ENCODE measurements at places on chromosomes 12 and 14.

- DNase-seq, result no peak
- no peaks in the 10 kb centered on the region for H3K4me1 ChIP-seq
- no peak overlapping the region for H3K4me3 ChIP-seq
- no peak overlapping the region for H3K27ac ChIP-seq
Observed at GRCh38 chr12:88658009-88658408, 77.7 kb upstream of the KITLG start.

GRCh38 chr12:97435153-97435552 lies 27.5 kb upstream of the RMST start:
- no peaks in the 10 kb centered on the region for H3K27me3 ChIP-seq
- DNase-seq, result no peak
- no peaks in the 10 kb centered on the region for H3K36me3 ChIP-seq
- H3K27ac ChIP-seq, result no peak overlapping the region
- no peaks in the 10 kb centered on the region for H3K4me1 ChIP-seq

DNA sequence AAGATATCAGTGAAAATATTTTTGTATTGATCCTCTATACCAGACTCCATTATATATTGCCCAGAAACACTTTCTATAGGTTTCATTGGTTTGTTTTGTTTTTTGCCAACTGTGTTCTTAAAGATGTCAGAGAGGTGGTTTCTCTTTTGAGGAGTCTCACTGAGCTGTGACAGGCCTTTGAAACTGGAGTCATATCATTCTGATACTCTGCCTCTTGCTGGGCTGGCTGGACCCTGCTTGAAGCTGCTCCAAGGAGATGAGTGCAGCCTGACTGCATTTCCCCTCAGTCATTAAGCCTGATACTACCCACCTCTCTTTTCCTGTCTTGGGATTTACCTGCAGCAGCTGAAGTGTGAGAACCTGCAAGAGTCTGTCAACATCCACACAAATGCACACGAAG lies 16.4 kb upstream of the TAS2R30 start:
- H3K36me3 ChIP-seq, result peaks cover 2% of the 10 kb centered on the region
- H3K27ac ChIP-seq, result no peak overlapping the region
- no peaks in the 10 kb centered on the region for H3K27me3 ChIP-seq
- H3K4me1 ChIP-seq, result no peaks in the 10 kb centered on the region

- no peak for DNase-seq
- H3K36me3 ChIP-seq, result no peaks in the 10 kb centered on the region
- H3K27ac ChIP-seq, result no peak overlapping the region
- H3K4me1 ChIP-seq, result no peaks in the 10 kb centered on the region
- no peak overlapping the region for H3K4me3 ChIP-seq
- no peaks in the 10 kb centered on the region for H3K27me3 ChIP-seq
Observed at GRCh38 chr14:104422837-104423681, 156.5 kb upstream of the C14orf180 start.

GRCh38 chr12:33892425-33892824 lies 129.9 kb upstream of the ALG10 start:
- DNase-seq, result no peak
- H3K4me1 ChIP-seq, result no peaks in the 10 kb centered on the region
- no peak overlapping the region for H3K27ac ChIP-seq
- no peaks in the 10 kb centered on the region for H3K36me3 ChIP-seq
- no peaks in the 10 kb centered on the region for H3K27me3 ChIP-seq
- H3K4me3 ChIP-seq, result no peak overlapping the region

DNA sequence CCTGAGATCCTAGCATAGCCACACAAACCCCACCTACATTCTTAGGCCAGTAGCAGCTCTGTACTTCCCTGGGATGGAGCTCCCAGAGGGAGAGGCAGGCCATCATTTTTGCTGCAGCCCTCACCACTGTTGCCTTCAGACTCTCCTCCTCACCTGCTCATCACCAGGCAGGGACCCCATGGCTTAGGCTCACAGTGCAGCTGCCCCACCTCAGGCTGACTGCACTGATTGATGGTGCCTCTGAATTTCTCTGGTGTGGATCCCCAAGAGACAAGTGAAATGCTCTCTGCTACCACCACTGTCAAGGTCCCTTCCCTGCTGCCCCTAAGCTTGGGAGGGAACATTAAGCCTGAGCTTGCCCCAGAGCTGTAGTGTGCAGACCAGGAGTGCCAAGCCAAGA lies 76.2 kb downstream of the TMTC3 start:
- no peaks in the 10 kb centered on the region for H3K36me3 ChIP-seq
- H3K27me3 ChIP-seq, result no peaks in the 10 kb centered on the region
- DNase-seq, result no peak
- H3K4me3 ChIP-seq, result no peak overlapping the region
- H3K4me1 ChIP-seq, result no peaks in the 10 kb centered on the region

DNA sequence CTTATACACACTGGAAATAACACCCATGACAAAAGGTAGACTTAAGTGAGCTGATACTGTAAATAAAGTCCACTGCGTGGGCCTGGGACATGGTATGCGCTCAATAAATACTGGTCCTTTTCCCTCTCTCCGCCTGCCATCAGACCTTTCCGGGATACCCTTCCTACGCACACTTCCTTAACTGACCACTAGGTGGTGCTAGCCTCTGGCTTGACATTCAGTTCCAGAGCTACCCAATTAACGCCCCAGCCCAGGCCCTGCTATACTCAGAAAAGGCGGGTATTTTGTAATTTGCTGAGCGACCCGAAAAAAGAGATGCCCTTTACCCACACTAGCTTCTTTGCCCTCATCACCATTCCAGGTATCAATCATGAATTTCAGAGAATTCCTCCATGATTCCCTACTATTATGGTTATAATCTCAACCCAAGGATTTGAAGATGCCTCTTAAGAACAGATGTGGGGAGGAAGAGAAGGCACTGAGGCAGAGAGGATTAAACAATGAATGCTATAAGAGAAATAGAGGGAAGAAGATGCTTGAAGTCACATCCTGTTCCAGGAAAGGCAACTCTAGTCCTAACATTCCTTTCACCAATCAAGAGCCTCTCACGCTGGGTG lies 3.9 kb upstream of the LRP1 start:
- H3K36me3 ChIP-seq, result no peaks in the 10 kb centered on the region
- H3K4me1 ChIP-seq, result no peaks in the 10 kb centered on the region
- no peaks in the 10 kb centered on the region for H3K27me3 ChIP-seq

DNA sequence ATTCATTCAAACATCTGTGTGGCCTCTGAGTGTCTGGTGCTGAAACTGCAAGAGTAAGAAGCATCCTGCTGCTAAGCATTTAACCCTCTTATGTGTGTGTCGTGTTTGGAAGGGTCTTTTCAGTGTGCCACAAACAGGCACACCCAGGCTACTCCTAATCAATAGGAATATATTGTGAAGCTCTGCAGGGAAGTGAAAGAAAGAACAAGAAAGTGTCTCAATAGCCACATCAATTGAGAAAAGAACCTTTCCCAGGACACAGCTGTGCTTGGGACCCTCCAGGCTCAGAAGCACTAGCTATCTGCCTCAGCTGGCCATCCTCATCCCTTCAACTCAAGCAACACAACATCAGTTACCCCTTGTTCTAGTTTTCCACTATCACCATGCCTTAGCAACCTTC lies 13.4 kb upstream of the KRAS start:
- no peaks in the 10 kb centered on the region for H3K27me3 ChIP-seq
- no peak overlapping the region for H3K27ac ChIP-seq
- no peaks in the 10 kb centered on the region for H3K36me3 ChIP-seq

GRCh38 chr12:44696542-44696941 lies 179.6 kb downstream of the NELL2 start:
- H3K36me3 ChIP-seq, result no peaks in the 10 kb centered on the region
- H3K4me1 ChIP-seq, result no peaks in the 10 kb centered on the region
- no peak overlapping the region for H3K4me3 ChIP-seq
- no peak overlapping the region for H3K27ac ChIP-seq
- DNase-seq, result no peak
- H3K27me3 ChIP-seq, result peaks cover 2% of the 10 kb centered on the region

GRCh38 chr14:56136571-56137452 lies 18.6 kb downstream of the PELI2 start:
- H3K4me3 ChIP-seq, result no peak overlapping the region
- H3K27ac ChIP-seq, result no peak overlapping the region
- H3K4me1 ChIP-seq, result peaks cover 13% of the 10 kb centered on the region
- no peaks in the 10 kb centered on the region for H3K27me3 ChIP-seq
- DNase-seq, result no peak
- no peaks in the 10 kb centered on the region for H3K36me3 ChIP-seq
